ENCODE measurements at places on chromosomes 12 and 14. TPM values are rescaled to one million over a fixed set of nuclear protein-coding genes. Genes with fewer than 3 reads are reported as not detected.

The AICDA gene
- not detected for total RNA-seq

The IL26 gene
- 0.30 TPM for total RNA-seq

The CATSPERB gene
- total RNA-seq: 0.46 TPM

The COCH gene
- total RNA-seq: 1.9 TPM

- DNase-seq: no peak
These were observed 30.1 kb downstream of the IFT43 start for GRCh38 chr14:76015668-76016067.

DNA sequence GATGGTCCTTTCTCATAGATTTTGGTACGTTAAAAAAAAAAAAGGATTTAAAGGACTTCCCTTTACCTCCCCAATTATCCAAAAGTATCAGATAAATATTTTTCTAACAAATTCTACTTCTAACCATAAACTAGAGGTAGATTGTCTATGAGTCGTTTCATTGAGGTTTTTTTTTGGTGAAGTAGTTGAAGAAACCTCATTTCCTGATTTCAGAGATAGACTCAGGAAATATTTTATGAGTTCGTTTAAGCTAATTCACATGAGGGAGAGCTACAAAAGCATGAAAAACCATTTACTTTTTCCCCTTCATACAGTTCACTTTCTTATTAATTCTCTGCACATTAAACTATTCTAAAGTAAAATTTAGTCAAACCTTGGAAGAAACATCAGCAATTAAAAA is 112.5 kb downstream of the RALGAPA1 start:
- no peak for DNase-seq

DNA sequence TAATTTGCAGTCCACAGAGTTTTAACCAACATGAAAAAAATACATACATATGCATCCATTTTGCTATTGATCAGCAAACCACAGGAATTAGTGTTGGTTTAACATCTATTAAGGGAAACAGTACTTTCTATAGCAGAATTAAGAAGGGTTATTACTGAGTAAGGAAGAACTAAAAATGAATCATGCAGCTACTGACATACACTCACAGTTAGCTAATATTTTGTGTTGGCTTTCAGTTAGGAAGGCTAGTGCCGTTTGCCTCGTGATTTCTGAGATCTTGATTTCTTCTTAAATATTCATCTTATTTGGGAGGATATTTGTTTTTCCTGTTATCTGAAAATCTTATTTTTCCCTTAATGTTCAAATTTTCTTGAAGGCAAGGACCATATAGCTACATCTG is 423.4 kb downstream of the NOVA1 start:
- no peak for DNase-seq

DNA sequence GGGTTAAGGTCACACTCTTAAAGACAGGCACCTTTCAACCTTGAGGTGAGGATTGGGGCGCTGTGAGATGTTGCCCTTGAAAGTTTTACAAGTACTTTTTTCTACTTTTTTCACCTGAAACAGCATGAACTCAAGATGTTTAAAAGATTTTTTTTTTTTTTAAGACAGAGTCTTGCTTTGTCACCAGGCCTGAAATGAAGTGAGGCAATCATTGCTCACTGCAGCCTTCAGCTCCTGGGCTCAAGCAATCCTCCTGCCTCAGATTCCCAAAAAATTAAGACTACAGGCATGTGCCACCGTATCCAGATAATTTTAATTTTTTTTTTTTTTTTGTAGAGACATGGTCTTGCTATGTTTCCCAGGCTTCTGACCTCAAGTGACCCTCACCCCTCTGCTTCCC is 243.9 kb downstream of the DIO2 start:
- DNase-seq: no peak

DNA sequence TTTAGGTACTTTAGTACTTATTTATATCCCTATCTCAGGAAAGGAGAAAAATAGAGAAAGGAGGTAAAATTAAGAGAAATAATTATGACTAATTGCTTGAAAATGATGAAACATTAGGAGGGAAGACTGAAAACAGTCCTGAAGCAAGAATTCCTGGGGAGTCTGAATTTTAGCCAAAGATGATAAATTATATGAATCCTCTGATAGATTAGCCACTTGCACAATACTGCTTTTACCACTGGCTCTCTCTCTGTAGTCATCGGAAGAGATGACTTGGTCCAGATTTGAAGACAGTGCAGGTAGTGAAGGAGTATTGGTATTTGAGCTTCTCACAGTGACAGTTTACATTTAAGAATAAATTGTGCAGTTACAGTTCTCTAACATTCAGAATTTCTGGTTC is 83.8 kb upstream of the CLEC14A start:
- DNase-seq: no peak

DNA sequence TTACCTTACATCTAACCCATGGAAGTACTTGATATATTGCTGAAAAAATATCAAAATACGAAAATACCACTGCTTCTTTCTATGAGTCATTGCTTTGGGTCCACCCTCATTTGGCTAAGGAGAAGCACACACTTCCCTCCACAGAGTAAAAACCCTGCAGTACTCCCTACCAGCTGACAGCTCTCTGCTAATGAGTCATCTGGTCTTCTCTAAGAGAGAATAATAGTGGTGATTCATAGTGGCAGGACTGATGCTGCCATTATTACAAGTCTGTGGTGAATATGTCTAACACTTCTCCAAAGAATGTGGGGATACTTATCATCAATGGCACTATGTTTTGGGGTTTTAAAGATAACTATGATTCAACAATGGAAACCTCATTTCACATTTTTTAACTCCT is 90.7 kb downstream of the PPFIA2 start:
- DNase-seq: no peak

GRCh38 chr12:102685841-102686240 is 205.5 kb upstream of the IGF1 start:
- no peak for DNase-seq
